ENCODE measurements at places on chromosomes 16 and 17. TPM values are rescaled to one million over a fixed set of nuclear protein-coding genes. Genes with fewer than 3 reads are reported as not detected.

DNA sequence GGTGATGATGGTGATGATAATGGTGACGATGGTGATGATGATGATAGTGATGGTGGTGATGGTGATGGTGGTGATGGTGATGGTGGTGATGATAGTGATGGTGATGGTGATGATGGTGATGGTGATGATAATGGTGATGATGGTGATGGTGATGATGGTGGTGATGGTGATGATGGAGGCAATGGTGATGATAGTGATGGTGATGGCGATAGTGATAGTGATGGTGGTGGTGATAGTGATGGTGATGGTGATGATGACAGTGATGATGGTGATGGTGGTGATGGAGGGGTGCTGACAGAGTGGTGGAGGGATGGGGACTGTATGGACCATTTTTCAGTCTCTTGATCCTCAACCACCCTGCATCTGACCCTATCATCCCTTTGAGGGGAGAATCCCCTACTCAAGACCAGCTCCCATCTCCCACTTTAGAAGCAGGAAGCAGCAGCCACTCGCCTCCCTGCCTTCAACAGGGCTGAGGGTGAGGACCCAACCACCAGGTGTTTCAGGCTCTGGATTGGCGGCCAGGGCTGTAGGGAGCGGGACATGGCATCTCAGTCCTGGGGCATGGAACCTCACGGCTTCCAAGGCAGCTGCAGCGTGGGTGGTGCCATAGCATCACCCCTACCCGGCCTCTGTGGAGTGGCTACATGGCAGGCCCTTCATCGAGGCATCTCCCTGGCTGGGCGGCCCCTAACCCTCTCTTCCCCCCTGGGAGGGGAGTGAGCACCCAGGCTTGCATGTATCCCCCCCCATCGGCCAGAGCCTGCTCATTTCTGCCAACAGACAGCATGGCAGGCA is 4.5 kb downstream of the FSCN2 start:
- no peak for DNase-seq

DNA sequence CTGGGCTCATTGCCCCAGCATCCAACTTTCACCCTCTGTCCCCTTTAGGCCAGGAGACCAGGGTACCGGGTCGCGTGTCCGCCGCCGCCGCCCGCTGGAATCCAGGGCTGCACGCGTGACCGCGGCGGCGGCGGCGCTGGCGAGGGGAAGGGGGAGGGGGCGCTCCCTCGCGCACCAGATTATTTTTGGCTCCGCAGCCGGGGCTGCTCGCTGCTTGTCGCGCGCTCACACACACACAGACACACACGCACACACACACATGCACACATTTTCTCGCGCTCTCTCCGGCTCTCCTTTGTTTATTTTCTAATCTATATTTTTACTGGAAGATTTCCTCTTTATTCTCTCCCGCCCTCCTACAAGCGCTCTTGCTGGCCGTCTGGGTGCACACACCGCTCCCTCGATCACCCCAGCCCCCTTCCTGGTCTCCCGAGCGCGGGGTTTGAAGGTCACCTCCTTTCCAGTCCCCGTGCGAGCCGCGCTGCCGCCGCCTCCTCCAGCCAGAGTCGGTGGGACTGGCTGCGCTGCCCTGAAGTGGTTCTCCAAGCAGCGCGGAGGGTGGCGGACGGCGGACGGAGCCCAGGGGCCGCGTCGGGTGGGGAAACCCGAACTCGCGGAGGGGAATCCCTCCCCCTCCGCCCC is 921.4 kb upstream of the EEF2KMT start:
- no peak for DNase-seq

DNA sequence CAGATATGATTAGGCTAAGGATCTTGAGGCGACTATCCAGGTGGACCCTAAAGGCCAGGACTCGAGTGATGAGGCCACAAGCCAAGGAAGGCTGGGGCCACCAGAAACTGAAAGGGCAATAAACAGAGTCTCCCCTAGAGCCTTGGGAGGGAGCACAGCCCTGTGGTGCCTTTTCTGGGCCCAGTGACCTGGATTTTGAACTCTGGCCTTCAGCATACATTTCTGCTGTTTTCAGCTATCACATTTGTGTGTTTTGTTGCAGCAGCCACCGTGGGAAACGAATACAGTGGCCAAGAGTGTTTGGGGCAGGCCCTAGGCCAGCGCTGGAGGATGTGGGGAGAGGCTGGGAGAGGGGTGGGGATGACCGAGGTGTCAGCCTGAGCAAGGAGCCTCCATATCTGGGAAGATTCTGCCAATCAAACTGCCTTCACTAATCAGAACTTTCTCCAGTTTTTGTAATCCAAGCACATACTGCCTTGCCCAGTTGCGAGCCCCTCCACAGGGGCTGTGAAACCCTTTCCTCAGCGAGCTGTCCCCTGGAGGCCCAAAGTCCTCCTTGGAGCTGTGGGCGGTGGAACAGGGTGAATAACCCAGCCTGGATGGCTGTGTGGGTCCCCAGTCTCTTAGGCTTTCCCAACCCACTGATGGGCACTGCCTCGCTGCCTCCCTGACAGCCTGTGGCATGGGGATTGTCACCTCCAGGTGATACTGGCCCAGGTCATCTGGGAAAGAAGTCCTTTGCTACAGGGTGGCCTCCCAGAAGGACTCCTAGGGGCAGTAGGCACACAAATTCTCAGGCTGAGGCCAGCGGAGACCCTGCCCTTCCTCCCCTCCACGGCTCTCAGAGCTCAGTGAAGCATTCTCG is 16.8 kb downstream of the B9D1 start:
- no peak for DNase-seq

- DNase-seq: no peak
Observed at GRCh38 chr16:57133886-57134285, 41.5 kb downstream of the CPNE2 start.

Gene SLC12A3
- total RNA-seq: not detected

Measured in heart right ventricle (tissue), 16 donors.